ENCODE measurements at places on chromosomes 3 and 15.
A peak's percentile ranks its signal among the peaks of the same experiment; 100 is the strongest.

DNA sequence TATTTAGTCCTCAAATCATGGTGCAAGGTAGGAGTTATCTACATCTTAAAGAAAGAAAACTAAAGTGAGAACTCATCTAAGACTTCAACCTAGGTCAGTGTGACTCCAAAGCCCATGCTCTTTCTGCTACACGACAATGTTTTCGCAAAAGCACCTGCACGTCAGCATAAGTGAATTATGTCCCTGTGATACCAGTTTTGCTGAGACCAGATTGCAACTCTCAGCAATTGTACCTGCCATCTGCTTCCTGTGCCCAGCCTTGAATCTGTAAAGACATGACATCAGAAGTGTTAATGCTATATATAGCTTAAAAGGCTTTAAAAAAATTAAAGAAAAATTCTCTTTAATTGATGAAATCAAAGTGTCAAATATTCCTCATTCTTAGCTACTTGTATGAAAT is 43.4 kb downstream of the RETNLB start:
- no peak for DNase-seq

DNA sequence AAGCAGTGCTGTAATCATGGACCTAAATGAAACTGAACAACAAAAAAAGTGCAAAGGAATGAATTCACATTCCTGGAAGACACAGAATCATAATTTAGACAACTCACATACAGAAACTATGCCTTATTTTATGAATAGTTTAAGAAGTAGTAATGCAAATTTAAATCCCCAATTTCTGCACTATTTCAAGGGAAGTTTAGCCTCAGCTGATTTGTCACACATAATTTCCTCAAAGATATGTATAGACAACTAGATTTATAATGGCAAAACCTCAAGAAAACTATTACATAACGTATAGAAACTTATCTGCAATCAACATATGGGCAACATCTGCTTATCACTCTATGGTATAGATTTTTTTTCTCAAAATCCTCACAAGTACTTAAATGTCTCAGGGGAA is 7.8 kb upstream of the PTX3 start:
- no peak for DNase-seq

DNA sequence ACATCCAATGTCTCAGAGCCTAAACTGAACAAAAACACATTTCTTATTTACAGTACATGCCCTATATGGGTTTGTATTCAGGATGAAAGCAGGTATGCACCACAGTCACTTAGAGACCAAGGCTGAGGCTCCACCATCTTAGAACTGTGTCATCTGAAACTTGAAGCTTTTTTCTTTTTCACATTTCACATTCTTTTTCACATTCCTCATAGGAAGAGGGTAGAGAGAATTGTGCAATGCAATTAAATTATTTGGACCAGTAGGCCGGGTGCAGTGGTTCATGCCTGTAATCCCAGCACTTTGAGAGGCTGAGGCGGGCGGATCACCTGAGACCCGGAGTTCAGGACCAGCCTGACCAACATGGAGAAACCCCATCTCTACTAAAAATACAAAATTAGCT is 591.0 kb downstream of the MECOM start:
- no peak for DNase-seq

DNA sequence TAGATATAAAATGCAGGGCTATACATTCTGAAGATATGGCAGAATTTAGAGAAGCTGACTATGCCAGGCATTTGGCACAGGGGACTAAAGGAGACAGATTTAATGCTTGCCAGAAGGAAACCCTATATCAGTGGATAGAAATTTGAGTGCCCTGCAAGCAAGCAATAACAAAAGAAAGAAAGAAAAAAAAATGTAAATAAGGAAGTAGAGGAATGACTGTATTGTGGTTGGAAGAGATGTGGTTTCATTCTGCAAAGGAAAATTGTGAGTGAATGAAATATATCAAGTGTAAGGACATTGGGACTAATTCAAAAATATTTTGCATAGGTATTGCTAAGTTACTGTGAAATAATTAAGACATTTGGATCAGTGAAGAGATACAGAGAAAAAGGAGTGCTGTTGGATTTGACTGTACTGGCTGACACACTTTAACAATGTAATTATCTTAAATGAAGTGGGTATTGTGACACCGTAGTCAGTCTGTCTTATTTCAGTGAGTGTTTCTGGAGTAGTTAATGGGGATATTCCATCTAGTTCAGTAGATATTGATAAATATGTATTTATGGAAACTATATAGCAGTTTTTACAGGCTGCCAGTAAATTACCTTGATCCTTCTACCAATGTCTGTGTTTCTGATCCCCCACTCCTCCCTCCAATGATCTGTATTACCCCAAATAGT is 418.2 kb downstream of the CNTN4 start:
- DNase-seq = no peak

- DNase-seq = peak; percentile 87
These were observed 258.7 kb downstream of the SLCO3A1 start for GRCh38 chr15:92112180-92112579.

DNA sequence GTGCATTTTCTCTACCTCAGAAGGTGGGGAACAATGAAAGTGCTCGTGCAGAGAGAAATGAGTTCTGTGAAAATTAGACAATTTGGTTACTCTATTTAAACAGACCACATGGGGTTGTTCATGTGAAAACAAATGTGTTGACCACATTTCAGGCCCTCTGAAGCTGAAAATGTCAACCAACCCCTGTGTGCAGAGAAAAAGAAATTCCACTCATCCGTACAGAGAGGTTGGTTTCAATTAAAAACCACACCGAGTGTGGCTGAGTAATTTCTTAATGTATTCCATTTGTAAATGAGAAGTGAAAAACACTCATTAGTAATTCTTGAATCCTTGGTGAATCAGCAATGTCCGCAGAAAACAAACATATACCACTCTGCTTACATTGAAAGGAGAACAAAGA is 46.9 kb upstream of the SLC7A14 start:
- no peak for DNase-seq

- no peak for DNase-seq
These were observed 810 bp downstream of the TMEM62 start for GRCh38 chr15:43134157-43134635.

GRCh38 chr3:86175593-86176444 is 815.1 kb downstream of the VGLL3 start:
- DNase-seq = no peak

- no peak for DNase-seq
These were observed 251.8 kb downstream of the LRTM1 start for GRCh38 chr3:54676087-54676486.

DNA sequence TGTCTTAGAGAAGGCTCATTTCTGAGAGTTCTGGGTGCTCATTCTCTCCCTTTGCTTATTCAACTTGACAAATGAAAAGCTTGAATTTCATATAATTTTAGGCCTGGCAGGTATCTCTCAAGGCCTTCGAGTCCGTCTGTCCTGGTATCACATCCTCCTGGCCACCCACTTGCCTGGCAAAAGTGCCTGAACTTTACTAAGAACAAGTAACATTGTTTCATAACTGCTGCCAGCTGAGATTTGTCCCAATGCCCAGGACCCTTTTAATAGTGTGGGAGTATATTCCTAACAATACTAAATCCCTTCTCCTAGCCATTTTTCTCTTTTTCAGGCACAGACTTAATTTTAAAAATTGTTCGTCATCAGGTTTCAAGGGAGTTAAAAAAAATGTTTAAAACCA is 18.1 kb downstream of the LARP6 start:
- no peak for DNase-seq

DNA sequence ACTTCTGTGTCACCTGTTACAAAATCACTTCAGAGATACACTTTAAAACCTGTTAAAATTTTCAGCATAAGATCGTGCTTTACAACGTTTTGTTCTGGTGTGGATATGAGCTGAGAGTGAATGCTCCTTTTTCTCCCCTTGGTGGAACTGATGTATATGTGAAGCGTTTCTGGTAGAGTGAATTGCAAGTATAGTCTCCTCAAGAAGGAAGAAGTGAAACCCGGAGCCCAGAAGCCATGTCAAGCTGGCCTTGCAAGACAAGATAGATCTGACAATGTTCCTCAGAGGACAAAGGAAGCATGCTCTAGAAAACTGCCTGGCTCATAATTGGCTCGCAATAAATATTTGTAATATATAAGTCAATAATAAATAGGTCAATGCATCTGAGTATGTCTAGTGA is 23.6 kb downstream of the SERPINI2 start:
- no peak for DNase-seq

DNA sequence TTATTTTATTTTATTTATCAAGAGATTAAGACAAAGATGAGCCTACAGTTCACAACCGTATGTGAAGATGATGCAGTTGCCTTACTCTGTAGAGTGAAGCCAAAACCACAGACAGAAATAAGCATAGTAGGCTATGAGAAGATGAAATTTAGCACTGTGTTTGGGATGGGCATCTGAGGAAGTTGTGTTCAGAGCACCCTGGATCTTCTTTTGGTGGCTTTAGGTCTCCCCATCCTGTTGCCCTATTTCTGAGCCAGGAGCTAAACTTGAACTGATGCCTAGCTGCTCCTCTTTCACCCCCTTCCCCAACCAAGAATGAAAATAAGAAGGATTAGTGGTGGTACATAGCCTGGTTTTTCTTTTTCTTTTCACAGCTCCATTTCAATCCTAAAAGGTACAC is 328.1 kb upstream of the TBL1XR1 start:
- DNase-seq = no peak

GRCh38 chr3:21893242-21893641 is 142.2 kb upstream of the ZNF385D start:
- no peak for DNase-seq

GRCh38 chr3:130772129-130772528 is 25.5 kb upstream of the PIK3R4 start:
- DNase-seq = no peak

DNA sequence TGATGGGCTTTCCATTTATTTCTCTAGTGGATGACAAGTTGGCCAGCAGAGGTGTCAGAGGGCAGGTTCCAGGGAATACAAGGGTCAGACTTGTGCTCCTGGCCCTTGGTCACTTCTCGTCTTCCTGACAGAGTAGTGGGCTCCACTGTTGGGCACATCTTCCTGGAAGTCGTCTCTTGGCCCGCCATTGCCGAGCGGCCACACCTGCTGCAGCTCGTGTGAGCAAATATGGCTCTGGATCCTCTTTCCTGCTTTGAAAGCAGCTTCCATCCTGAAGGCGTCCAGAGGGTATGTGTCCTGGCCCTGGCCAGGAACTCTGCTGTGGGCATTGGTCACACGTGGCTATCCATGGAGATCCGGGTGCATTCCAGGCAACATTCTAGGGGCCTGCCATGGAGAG is 100.2 kb downstream of the SNRPN start:
- DNase-seq = no peak

GRCh38 chr15:85489773-85490493 is 109.5 kb downstream of the AKAP13 start:
- no peak for DNase-seq

DNA sequence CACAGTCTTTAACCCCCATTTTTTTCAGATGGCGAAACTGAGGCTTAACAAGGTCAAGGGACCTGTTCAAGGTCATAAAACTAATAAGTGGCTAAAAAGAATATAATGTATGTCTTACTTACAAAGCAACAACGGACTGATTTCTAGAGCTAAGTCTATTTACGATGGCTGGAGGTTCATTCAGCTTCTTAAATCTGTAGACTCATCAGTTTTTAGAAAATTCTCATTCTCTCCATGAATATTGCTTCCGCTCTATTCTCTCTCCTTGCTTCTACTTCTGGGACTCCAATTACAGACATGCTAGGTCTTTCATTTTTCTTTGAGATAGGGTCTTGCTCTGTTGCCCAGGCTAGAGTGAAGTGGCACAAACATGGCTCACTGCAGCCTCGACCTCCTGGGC is 68.9 kb downstream of the WHAMM start:
- no peak for DNase-seq

DNA sequence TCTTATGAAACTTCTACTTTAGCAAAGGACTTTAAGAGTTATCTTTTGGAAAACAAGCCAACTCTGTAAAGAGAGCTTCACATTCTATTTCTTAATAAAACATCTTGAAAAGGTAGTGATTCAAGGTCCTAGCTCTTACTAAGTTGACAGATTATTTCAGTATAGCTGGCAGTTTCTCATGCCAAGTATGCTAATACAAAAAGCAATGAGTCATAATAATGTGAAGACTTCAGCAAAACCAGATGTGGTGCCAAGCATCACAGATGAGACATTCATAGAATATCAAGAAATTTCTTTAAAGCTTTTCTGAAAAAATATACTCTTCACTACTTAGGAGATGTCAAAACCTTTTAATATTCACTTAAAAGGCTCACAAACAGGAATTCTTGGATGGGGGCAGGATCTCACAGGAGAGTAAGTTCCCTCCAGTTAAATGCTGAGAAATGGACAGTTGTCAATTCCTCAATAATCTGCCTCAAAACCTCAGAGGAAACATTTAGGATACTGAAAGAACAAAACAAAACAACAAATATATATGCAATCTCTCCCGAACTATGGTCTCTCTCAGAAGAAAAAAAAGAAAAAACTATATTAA is 45.6 kb downstream of the DCBLD2 start:
- DNase-seq = peak; percentile 87

- no peak for DNase-seq
These were observed 33.7 kb downstream of the LARP6 start for GRCh38 chr15:70820214-70820613.

- no peak for DNase-seq
These were observed 17.8 kb upstream of the CMTM7 start for GRCh38 chr3:32373844-32374243.

- no peak for DNase-seq
These were observed 27.1 kb downstream of the ITPR1 start for GRCh38 chr3:4520033-4520816.

DNA sequence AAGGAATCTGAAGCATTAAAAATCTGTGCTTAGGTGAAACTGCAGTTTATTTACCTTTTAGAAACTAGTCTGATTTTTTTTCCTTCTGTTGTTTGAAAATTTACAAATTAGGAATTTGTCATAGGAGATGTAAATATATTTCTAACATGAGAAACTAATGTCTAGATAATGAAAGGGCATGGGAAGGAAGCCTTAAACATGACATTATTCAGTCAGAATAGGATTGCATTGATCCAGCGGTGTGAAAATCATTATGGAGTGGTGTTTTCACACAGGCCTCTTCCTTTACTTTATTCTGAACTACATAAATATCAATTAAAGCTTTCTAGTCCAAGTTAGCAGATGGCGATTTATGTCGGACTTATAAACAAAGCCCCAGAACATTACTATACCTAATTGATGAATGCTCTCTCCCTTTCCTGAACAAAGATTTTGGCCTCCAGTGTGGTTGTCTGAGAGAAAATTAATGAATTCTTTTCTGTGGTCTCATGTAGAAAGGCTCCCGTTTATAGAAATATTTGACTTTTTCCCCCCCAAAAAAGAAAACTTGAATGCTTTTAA is 37.9 kb downstream of the FNDC3B start:
- DNase-seq = no peak

DNA sequence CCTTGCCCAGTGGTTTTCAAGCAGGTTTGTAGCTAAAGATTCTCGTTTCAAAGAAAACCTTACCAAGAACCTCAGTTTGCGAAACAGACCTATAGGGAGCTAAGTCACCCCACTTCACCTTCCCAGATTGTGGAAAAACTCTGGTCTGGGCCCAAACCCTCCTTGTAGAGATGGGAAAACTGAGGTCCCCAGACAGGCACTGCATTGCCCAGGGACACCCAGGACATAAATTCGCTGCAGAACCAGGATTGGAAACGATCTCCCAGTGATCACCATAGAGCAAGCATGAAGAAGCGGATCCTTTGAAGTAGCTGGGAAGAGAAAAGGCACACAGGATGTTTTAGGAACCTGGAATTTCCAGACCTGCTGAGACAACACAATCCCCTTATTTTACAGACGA is 85.6 kb upstream of the PIAS1 start:
- DNase-seq = no peak

All from COLO829 (cell line).